SK-MEL-5 (cell line): ENCODE measurements at places on chromosomes 16 and 17.

- DNase-seq: no peak
These were observed 121.6 kb upstream of the ANKFN1 start for GRCh38 chr17:56031636-56032035.

- no peak for DNase-seq
These were observed 3.6 kb downstream of the HOXB6 start for GRCh38 chr17:48601207-48601538.

DNA sequence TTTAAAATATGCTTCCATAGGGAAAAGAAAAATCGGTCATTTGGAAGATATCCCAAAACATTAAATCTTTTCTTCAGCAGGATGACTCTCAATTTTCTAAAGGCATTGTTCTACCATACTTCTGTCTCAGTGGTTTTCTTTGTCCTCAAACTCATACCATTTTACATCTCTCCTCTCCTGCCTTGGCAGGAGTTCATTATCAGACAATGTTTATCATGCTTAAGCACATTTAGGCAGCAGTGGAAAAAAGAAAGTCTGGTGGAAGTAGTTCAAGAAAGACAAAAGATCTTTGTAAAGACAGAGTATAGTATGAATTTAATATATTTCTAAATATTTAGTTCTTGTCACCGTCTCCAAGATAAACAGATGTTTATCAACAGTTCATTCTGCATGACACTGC lies 68.2 kb downstream of the CDK12 start:
- DNase-seq: no peak

DNA sequence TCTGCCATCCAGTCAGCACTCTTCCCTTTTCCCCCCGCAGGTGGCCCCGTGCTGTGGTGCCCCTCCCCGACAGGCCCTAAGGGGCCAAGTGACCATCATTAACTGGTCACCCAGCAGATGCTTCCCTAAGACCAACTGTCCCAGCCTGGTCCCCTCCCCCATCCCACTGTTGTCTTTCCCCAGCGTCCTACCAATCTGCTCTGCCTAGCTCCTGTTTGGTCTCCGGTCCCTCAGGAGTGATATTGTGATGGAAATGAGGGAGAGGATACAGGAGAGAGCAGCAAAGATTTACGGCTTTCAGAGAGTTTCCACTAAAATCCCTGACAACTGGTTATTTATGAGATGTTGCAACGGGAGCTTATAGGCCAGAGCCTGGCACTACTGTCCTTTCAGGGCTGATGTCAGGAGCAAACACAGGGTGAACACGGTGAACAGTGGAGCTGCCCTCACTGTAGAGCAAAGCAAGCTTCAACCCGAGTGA lies 1.4 kb upstream of the TTLL6 start:
- DNase-seq: no peak

DNA sequence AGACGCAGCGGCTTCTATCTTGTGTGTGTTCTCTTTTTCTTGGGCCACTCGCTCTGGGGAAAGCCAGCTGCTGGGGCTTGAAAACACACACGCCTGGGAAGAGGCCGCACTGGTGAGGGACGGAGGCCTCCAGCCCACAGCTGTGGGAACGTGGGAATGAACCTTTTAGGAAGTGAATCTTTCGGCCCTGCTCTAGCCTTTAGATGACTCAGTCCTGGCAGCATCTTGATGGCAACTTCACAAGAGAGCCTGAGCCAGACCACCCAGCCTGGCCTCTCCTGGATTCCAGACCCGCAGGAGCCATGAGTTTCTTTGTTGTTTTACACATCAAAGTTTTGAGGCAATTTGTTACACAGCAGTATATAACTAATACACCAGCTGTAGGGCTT lies 2.2 kb upstream of the PDPK1 start:
- DNase-seq: no peak

- DNase-seq: no peak
These were observed 21.0 kb upstream of the EVPL start for GRCh38 chr17:76048025-76048605.

- no peak for DNase-seq
These were observed 6.1 kb downstream of the KRT35 start for GRCh38 chr17:41474863-41475262.

DNA sequence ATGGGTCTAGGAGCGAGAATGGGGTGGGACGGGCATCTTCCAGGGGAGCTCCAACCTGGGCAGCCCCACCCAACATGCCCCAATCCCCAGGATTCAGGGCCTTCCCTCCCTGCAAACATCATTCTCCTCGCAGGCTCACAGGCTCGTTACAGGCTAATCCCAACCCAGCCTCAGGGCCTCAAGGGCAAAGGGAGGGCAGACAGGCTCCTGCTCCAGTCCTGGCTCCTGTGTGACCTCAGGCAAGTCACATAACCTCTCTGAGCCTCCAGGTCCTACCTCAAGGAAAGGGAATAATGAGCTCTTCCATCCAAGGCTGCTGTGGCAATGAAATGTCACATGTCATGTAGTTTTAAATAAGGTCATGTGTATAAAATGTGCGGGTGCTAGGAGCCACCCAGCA lies 186.5 kb upstream of the TNRC6C start:
- no peak for DNase-seq
